Naive thymus-derived CD8-positive, alpha-beta T cell (primary cell): ENCODE measurements at places on chromosomes 12 and 14.

- no peak for DNase-seq
Observed at GRCh38 chr14:92658684-92659083, 89.7 kb downstream of the LGMN start.

DNA sequence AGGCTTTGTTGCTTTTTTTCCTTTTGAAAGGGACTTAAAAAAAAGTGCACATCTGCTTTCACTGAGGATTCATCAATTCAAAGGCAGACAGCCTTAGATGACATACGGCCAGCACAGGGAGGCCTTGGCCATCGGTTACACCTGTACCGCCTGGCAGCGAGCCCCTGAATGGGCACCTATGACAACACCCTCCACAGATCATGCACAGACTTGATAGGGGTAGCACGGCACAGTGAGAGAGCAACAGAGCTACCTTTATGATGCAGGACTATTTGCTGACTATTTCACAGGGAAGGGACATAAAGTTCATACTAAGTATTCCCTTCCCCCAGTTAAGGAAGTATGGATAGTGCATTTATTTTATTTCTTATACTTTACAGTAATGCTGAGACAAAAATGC is 137.9 kb upstream of the ARID2 start:
- no peak for DNase-seq

- no peak for DNase-seq
Observed at GRCh38 chr14:98368916-98369315, 903.1 kb downstream of the BCL11B start.

DNA sequence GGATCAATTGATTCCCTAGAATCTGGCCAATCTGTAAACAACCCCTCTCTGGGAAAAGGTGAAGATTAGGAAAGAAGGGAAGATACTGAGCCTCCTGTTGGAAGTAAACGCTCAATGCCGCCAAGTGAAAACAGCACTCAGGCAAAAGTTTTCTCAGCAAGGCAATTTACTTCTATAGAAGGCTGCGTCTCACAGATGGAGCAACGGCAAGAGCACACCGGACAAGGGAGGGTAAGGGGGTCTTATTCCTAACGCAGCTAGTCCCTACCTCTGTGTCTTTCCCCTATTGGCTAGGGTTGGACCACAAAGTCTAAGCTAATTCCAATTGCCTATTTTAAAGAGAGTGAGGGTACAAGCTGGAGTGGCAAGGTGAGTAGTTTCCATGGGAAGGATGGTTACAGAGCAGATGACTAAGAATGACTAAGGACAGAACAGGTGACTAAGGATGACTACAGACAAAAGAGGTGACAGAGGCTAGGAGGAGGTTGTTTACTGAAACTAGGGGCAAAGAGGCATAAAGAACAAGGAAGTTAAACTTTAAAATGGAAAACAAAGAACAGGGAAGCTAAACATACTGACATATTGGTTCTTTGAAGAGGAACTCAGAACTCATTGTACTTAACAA is 5.6 kb upstream of the TTC9 start:
- DNase-seq = no peak

DNA sequence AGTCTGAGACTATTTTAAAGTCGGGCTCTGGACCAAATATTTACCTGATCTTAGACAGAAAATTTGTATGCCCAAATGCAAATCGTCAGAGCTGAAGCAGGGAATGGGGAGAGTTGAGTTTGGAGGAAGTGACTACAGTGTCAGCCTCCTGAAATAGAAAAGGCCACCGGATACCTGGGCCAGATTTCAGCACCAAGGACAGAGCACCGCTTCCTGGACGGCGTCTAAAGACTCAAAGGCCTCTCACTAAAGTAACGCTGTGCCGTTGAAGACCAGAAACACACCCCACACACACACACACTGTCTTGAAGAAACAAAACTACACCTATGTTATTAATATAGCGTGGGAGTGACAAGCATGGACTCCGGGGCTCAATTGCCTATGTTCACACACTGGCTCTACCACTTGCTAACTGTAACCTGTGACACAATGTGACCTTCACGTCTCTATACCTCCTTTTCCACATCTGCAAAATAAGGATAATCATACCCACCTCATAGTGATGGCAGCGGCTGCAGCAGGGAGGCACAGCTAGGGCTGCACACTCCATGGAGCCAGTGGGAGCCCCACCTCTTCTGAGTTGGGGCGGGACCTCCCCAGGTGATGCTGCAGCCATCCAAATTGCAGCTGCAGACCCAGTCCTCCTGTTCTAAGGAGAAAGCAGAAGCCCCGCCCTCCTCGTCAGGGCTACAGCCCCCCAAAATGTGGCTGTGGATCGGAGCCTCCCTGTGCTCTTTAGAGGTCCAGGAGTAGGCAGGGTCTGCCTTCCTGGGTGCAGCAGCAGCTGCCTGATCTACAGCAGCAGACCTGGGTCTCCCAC is 35.6 kb downstream of the KRT76 start:
- peak; percentile 46 for DNase-seq

DNA sequence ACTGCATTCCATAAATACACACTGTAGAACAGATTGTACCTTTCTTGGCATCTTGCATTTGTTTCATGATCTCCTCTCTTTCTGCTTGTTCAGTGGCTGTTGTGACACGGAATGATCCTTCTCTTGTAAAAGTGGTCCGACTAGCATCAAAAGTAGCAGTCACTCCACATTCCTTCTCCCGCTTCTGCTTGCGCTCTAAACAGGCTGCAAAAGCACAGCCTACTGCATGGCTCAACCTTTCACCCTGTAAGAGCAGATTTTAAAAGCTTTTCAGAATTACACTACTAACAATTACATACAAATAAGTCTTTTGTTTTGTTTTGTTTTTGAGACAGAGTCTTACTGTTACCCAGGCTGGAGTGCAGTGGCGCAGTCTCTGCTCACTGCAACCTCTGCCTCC is 49.8 kb downstream of the PAPLN start:
- DNase-seq = no peak

GRCh38 chr12:112005419-112006395 is 7.3 kb downstream of the TMEM116 start:
- no peak for DNase-seq

DNA sequence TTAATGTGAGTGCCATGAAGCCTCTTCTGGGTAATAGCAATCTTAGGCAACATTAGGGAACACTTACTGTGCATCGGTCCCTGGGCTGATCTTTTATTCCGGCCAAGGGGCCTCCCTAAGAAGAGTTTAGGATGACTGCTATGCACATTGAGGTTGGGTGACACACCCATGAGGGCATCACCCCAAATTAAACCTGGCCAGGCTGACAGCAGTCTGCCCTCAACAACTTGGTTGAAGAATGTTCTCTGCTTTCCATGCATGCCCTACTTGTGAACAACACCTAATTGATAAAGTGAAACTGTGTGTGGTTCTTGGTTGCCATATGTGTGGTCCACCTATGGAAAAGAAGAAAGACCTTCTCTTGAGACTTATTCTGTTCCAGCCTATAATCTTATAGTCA is 1098.0 kb downstream of the BCL11B start:
- no peak for DNase-seq

DNA sequence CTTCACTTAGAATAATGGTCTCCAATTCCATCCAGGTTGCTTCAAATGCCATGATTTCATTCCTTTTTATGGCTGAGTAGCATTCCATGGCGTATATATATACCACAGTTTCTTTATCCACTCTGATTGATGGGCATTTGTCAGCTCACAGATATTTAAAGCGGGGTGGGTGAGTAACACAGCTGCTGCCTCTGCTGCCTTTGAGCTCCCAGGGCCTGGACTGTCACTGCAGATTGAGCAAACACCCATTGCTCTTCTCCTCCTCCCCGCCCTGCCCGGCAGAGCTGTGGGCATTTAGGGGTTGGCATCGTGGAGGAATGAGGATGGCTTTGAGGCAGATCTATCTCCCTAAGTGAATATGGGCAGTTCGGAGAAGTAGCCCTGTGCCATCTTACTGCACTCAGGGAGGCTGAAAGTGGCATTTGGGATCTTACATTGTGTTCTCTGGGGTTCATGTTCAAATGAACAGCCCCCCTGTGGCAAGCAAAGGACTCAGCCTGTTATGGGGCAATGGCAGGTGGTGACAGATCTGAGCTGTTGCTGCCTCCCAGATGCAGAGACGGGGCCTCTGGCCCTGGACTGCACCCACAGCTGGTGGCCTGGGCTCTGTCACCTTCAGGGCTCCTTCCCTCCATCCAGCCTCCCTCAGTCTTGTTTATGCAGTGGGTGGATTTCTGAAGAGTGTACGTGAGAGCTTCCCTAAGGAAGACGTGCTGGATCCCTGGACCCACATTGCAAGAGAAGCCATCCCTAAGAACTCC is 4.9 kb downstream of the RFLNA start:
- no peak for DNase-seq

DNA sequence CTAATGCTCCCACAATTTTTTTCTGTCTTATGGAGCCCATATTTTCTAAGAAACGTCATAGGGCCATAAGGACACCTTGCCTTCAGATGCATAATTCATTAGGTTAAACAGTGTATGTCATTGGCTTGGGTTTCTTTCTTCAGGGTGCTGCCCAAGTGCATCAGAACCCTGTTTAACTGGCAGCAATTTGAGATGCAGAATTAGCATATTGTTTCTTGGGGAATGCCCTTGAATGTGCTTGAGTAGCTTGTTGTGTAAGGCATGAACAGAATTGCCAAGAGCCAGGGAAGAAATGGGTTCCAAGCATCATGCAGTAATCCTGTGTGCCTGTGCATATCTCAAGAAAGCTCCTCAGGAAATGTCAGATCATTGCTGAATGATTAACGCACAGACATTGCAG is 277.2 kb downstream of the SYT1 start:
- no peak for DNase-seq

- peak; percentile 66 for DNase-seq
Observed at GRCh38 chr14:98984719-98985041, 287.3 kb downstream of the BCL11B start.

DNA sequence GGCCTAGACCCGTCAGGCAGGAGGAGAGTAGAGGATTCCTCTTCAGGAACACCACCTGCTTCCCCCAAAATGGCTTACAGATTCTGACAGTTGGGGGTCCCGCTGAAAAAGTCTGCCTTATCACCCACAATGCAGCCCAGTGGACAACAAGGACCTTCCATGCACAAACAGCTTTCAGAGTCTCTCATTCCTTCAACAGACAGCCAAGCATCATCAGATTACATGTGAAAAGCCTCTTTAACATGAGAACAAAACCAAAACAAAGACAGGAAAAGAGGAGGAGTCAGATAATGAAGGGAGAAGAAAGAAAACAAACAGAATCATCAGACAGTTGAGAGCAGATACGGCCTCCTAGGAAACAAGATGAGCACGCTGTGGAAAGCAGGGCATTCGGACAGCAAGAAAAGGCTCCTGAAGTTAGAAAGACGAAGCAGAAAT is 18.3 kb downstream of the KCTD10 start:
- no peak for DNase-seq

DNA sequence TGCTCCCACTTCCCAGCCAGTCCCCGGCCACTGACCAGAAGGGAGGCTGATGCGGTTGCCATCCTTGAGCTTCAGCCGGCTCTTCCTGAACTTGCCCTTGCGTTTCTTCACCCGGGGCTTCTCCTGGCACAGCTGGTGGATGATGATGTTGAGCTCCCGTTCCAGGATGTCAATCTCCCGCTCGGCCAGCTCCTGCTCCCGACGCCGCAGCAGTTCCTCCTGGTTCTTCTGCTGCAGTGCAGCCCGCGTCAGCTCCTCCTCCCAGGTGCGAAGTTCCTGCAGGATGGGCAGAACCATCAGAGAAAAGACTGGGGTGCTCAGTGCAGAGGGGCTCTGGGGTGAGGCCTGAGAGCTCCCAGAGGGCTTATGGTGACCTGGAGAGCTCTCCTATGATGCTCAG is 67.0 kb downstream of the MAP3K9 start:
- no peak for DNase-seq

GRCh38 chr12:130925666-130926015 is 28.1 kb upstream of the ADGRD1 start:
- DNase-seq = no peak

GRCh38 chr14:27845241-27845850 is 921.2 kb upstream of the FOXG1 start:
- DNase-seq = peak; percentile 45

- DNase-seq = no peak
Observed at GRCh38 chr12:109214131-109214530, 95.0 kb downstream of the FOXN4 start.

DNA sequence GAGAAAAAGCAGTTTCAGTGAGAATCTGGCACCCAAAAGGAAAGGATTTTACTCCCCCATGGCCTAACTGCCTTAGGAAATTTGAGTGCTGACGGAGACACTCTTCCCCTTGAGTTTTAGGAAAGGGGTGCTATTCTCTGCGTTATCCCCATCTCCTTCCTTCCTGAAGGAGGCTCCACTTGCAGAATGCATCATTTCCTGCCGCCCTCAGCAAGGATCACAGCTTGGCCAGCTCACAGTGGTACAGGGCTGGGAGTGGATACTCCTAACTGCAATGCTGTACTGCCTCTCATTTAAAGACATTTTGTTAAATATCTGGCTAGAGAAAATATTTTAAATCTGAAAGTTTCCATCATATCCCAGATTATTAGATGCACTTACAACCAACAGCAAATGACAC is 33.0 kb downstream of the RDH12 start:
- no peak for DNase-seq

DNA sequence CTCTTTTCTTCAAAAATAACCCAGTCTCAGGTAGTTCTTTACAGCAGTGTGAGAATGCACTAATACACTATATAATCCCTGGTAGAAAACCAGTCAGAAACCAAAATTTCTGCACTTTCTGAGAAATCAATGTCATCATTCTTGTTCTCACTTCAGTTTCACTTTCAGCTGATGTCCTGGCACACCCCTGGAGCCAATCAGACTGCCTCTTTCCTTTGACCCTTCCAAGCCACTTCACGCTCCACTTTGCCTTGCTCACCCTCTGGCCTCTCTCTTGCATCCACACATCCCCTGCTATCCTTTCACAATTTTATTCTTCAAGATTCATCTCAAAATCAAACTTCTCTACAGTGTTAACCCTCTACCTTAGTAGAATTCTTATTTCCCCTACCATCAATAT is 181.1 kb downstream of the ASCL1 start:
- no peak for DNase-seq

GRCh38 chr12:42767326-42767954 is 177.9 kb upstream of the PRICKLE1 start:
- DNase-seq = no peak

DNA sequence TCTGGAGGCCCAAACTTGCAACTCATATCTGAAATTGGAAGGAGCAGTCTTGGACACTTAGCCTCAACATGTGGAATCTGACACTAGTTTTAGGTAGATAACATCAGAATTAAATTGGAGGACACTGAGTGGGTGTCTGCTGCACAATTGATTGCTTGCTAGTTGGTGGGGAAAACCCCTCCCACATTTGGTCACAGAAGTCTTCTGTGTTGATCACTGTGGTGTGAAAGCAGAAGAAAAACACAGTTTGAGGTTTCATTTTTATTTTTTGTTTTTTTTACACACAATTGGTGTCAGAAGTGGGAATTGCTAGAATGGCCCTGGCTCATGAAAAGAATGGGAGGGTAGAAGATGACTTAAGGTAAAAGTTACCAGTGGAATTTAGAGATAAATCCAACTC is 78.0 kb upstream of the CD163 start:
- no peak for DNase-seq
